ENCODE measurements at places on chromosomes 11 and 22.

GRCh38 chr11:492427-493226 lies 14.4 kb downstream of the RNH1 start:
- DNase-seq = no peak

DNA sequence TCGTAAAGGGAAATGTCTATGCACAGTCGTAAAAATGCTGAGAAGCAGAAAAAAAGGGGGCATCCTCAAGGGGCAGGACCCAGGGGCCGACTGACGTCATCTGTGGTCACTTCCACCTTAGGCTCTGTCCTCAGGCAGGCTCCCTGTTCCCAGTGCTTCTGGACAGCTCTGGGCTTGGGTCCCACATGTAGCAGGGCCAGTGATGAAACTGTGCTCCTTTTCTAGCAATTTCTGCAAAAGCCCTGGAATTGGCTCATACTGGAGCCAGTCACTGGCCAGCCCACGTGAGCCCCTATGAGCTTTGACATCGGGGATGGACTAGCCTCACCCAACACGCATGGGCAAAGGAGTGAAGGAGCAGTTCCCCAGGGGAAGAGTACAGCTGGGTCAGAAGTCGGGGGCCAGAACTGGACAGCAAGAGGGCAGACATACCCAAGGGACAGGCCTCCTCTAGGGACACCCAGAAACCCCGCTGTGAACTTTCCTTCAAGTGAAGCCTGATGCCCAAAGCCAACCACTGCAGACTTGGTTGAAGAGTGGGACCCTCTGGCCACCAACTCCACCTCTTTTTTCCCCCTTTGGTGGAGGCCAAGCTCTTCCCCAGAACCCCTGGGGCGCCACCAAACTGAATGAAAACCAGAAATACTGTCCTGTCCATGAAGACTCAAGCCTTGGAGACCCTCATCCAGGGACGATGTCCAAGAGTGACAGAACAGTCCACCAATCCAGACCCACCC lies 1349.0 kb downstream of the BRD1 start:
- no peak for DNase-seq

DNA sequence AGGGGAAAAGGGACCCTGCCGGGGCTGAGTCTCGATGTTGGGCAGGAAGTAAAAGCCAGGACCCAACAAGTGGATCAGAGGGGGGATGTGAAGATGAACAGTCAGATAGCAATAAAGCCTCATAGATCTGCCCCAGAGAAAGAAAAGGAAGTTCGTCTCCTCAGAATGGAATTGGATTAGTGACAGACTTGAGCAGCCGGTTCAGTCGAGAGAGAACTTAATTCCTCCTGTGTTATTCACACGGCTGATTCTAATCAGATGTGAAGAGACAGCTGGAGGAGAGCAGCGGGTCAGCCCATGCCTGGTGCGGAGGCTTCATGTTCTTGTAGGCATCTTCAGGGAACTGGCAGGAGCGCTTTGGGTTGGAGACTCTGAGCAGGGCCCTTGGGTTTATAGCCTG lies 29.3 kb upstream of the CABP7 start:
- no peak for DNase-seq

- DNase-seq = peak; percentile 82
Observed at GRCh38 chr11:3867209-3868091, 12.0 kb downstream of the STIM1 start.

DNA sequence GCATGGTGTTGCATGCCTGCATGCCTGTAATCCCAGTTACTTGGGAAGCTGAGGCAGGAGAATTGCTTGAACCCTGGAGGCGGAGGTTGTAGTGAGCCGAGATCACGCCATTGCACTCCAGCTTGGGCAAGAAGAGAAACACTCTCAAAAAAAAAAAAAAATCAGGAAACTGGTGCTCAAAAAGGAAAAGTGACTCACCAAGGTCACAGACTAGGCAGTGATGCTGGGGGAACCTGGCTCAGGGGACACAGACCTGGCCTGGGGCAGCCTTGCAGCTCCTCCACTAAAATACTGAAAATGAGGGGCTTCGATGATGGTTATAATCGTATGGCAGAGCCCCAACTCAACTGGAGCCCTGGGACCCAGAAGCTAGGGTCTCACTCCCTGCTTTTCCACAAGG lies 8.1 kb upstream of the SLC35E4 start:
- peak; percentile 68 for DNase-seq

GRCh38 chr22:37098976-37099591 lies 10.4 kb downstream of the TMPRSS6 start:
- no peak for DNase-seq

DNA sequence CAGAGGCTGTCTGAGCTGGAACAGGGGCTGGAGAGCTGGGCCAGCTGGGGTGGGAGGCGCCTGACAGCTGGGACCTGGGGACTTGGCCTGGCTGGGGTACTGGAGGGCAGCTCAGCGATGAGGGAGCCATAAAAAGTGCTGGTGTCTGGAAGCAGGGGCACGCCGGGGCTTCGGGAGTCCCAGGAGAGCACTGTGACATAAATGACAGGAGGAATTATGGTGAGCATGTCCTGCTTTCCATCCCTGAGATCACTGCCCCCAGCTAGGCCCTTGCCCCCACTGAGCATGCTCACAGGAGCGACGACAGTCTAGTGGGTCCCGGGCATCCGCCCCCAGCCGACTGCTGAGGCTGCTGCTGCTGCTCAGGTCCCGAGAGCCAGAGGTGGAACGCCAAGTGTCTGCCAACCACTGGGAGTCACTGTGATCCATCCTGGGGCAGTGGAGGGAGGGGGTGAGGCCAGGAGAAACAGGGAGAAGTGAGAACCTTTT lies 6.2 kb downstream of the ROBO4 start:
- peak; percentile 7 for DNase-seq

GRCh38 chr11:27509908-27510307 lies 3.3 kb upstream of the LIN7C start:
- DNase-seq = no peak

DNA sequence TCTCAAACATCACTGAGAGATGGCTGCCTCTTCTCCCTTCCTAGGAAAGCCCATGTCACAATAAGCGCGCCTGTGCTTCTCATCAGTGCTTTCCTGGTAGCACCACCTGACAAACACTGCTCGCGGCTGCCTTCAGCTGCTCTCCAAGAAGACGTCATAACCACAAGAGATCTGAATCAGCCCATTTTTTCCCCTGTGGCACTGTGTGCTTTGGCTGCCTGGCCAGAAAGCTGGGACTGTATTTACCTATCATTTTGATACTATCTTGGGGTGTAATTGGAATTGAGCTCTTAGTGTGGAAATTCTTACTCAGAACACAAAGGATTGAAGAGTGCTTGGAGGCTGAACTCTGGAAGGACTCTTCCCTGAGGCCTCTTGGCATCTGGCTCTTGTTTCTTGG lies 50.3 kb upstream of the EHF start:
- DNase-seq = no peak

DNA sequence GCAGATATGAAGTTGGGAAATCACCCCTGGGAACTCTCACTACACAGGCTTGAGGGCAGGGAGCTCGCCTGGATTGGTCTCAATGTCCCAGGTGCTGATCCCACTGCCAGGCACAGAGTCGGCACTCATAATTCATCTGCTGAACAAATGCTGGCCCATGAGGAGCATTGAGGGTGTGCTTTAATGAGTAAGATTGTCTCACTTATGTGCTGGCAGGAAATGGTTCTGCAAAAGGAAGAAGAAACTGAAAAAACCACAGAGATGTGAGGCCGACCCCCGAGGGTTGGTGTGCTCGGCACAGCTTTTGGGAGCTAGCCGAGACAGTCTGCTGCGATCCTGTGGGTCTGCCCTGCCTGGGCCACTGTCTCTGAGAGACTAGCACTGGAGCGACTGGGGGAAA lies 9.4 kb downstream of the PLAAT2 start:
- DNase-seq = no peak

GRCh38 chr11:132231656-132232347 lies 861.4 kb downstream of the NTM start:
- DNase-seq = no peak

- no peak for DNase-seq
Observed at GRCh38 chr11:1121813-1122663, 35.7 kb upstream of the MUC5AC start.

DNA sequence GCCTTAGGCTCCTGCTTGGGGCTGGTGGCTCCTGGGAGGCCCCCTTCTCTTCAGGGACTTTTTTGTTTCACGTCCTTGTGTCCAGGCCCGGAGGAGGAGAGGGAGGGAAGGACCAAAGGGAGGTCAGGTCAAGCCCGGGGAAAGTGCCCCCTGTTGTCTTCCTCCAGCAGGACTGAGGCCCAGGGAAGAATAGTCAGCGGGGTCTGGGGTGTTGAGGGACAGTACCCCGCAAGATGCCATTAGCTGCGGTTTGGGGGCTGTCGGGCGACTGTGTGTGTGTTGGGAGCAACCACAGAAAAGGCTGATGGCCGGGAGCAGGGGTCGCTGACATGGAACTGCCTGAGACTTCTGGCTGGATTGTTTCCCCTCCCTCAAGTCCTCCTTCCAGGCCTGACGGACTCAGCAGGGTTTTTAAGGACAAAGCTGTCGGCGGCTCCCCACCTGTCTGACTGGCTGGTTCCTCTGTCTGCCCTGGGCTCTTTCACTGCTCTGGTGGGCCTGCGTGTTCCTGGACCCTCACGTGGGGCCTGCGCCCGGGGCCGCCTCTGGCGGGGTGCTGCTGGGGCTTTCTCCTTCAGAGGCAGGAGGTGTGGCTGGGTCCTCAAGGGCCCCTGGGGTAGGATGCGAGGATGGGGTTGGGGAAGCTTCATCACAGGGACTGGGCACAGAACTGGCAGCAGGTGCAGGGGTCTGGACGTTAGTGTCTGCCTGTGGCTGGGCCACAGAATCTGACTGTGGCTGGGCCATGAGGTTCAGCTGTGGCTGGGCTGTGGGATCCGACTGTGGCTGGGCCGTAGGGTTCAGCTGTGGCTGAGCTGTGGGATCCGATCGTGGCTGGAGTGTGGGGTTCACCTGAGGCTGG lies 1.5 kb downstream of the GPR152 start:
- DNase-seq = no peak

DNA sequence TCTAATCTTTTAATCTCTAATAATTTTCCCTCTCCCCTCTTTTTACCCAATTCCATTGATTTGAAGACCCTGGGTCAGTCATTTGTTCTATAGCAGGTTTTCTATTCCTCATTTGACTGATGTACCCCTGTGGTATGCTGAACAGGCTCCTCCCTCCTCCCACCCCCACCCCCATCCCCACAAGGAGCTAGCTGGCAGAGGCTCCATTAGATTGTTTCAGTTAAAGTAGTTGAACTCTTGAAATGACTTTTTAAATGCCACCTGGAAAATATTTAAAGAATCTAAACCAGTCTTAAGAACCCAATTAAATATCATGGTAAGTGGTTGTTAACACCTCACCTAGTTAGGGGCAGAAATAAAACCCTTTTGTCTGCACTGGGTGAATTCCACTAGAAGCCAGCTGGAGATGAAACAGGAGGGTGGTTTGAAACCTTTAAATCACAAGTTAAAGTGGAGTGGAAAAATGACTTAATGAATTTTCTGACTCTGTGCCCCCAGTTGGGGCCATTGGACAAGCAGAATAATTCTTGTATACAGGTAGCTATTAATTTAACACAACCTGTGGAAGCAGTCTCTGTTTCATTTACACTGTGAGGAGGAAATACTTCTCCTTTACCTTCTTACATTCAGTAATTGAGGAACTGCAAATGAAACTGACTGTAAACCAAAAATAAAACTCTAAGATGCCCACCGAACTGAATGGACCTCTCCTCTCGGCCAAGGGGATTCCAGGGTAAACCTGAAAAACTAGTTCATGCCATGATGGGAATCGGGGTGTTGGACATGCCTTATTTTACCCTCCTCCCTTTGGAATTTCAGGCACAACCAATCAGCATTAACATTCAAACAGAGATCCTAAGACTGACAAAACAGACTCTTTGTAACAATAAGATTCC lies 30.7 kb downstream of the PRR5L start:
- no peak for DNase-seq

GRCh38 chr11:129315781-129316579 lies 59.7 kb upstream of the BARX2 start:
- no peak for DNase-seq

GRCh38 chr11:78876676-78877075 lies 302.0 kb upstream of the NARS2 start:
- DNase-seq = no peak

- peak; percentile 77 for DNase-seq
Observed at GRCh38 chr22:31947296-31947695, 3.0 kb downstream of the YWHAH start.

GRCh38 chr11:125210066-125210465 lies 45.5 kb downstream of the PKNOX2 start:
- DNase-seq = no peak

GRCh38 chr11:20617346-20618005 lies 18.1 kb downstream of the SLC6A5 start:
- DNase-seq = no peak

- no peak for DNase-seq
Observed at GRCh38 chr11:79117488-79117887, 323.3 kb downstream of the TENM4 start.

- DNase-seq = no peak
Observed at GRCh38 chr11:70661761-70662501, 263.6 kb downstream of the CTTN start.

GRCh38 chr11:5705688-5706087 lies 16.1 kb downstream of the TRIM22 start:
- no peak for DNase-seq

DNA sequence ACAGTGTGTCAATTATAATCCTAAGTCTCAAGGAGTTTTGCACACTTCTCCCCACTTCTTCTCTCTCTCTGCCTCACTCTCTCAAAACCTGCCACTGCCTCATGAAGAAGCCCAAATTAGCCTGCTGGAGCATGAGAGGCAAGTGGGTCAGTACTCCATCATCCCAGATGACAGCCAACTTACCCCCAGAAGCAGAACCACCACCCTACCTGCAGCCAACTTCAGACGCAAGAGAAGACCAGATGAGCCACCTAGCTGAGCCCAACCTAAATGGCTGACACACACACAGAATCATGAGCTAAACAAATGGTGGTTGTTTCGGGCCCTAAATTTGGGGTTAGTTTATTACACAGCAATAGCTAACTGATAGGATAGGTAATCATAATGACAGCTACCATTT lies 61.2 kb downstream of the CD82 start:
- DNase-seq = no peak

DNA sequence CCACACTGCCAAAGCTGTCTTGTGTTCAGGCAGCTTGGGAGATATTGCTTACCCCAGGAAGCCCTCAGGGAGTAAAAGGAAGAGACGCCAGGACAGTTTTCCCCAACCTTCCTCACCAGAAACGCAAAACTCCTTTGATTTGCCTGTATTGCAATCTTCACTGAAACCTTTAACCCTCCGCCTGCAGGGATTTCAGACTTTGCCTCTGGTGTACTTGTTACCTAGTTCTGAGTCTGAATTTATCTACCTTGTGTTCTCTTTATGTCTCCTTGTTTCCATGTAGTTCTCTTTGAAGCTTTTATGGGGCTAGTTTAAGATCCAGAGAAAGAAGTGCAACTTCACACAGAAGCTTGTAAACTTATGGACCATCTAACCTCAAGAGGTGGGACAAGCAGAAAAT lies 154.2 kb downstream of the DSCAML1 start:
- no peak for DNase-seq
